ENCODE measurements at places on chromosomes 1 and 21.
A peak's percentile ranks its signal among the peaks of the same experiment; 100 is the strongest.

GRCh38 chr1:234176000-234176399, 197.3 kb upstream of the COA6 start:
- H3K27me3 ChIP-seq = no peaks in the 10 kb centered on the region
- no peaks in the 10 kb centered on the region for H3K4me1 ChIP-seq
- no peak for DNase-seq
- H3K27ac ChIP-seq = no peak overlapping the region
- no peak overlapping the region for H3K4me3 ChIP-seq
- H3K36me3 ChIP-seq = no peaks in the 10 kb centered on the region

GRCh38 chr1:109335091-109335490, 28.3 kb upstream of the MYBPHL start:
- H3K27ac ChIP-seq = no peak overlapping the region
- no peak overlapping the region for H3K4me3 ChIP-seq
- no peak for DNase-seq
- no peaks in the 10 kb centered on the region for H3K4me1 ChIP-seq
- peaks cover 11% of the 10 kb centered on the region for H3K36me3 ChIP-seq
- no peaks in the 10 kb centered on the region for H3K27me3 ChIP-seq

DNA sequence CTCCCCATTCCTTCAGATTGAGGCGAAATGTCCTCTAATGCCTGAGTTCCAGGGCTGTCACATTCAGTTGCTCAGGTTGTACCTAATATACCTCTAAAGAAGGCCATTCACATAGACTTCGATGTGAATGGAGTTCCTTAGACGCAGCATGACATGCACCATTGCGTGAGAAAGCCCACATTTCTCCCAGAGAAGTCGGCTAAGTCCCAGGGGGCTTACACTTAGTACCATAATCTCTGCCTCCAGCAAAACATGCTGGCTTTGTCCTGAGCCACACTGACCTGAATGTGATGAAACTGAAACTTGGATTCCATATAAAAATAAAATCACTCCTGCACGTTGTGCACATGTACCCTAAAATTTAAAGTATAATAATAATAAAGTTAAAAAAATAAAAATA, 23.2 kb upstream of the SLC2A1 start:
- DNase-seq = no peak
- peaks cover 8% of the 10 kb centered on the region for H3K36me3 ChIP-seq
- no peak overlapping the region for H3K27ac ChIP-seq
- H3K27me3 ChIP-seq = no peaks in the 10 kb centered on the region
- no peaks in the 10 kb centered on the region for H3K4me1 ChIP-seq
- no peak overlapping the region for H3K4me3 ChIP-seq

DNA sequence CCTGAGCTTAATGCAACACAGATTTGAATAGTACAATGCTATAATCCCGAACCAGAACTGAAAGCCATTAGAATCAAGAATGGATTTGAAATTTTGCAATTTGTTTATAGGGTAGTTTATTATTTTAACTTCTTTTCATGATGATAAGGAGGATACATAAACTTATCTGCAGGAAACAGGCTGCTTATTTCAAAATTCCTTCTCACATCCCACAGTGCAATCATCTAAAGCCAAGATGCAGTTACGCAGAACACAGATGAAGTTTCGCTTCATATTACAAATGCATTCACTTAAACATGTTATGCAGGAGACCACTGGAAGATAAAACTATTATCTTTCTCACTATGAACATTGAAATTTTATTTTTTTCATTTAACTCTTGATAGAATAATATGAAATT, 1019.6 kb downstream of the PLA2G4A start:
- no peaks in the 10 kb centered on the region for H3K36me3 ChIP-seq
- H3K27ac ChIP-seq = no peak overlapping the region
- H3K27me3 ChIP-seq = no peaks in the 10 kb centered on the region
- H3K4me1 ChIP-seq = peaks cover 6% of the 10 kb centered on the region
- H3K4me3 ChIP-seq = no peak overlapping the region

- H3K4me3 ChIP-seq = no peak overlapping the region
- no peaks in the 10 kb centered on the region for H3K27me3 ChIP-seq
- H3K36me3 ChIP-seq = no peaks in the 10 kb centered on the region
- no peaks in the 10 kb centered on the region for H3K4me1 ChIP-seq
Measured at GRCh38 chr1:220451532-220451931, 76.4 kb upstream of the MARK1 start.

DNA sequence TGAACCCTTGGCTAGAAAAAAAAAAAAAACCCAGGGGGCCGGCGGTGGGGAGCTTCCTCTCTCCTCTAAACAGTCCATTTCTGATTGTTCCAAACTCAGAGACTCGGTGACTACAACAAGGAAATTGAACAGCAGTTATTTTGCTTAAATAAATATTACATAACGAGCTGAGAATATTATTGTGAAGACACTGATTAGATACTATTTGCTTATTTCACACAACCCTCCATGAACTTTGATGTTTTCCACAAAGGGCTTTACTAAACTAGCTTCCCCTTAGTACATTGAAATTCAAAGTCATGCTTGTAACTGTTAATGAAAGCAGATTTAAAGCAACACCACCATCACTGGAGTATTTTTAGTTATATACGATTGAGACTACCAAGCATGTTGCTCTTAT, at the start of gene CFHR5:
CFHR5 (plus strand) TSS at position 279 of the 400 bp plus-strand sequence; CDS start at position 388, 109 bp downstream.
- peaks cover 2% of the 10 kb centered on the region for H3K27me3 ChIP-seq
- no peak within 1 kb of the TSS for H3K4me3 ChIP-seq
- H3K36me3 ChIP-seq = no peaks in the 10 kb centered on the region
- no peaks in the 10 kb centered on the region for H3K4me1 ChIP-seq
- no peak within 1 kb of the TSS for H3K27ac ChIP-seq
- no peak for DNase-seq

DNA sequence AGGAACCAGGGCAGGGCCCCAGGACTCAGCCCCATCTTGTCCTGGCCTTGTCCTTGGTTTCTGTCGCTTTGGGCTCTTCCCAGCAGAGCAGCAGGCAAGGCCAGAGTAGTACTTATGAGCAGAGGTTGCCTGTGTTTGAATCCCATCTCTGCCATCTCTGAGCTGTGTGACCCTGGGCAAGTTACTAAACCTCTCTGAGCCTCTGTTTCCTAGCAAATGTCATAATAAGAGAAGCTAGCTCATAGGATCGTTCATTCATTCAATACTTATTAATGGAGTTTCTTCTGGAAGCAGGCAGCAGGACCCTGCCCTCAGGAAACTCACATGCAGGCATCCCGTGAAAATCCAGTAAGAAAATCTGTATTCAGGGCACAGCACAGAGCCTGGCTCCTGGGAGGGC, 84.3 kb downstream of the FBXO2 start:
- DNase-seq = no peak
- H3K27me3 ChIP-seq = no peaks in the 10 kb centered on the region
- H3K4me3 ChIP-seq = no peak overlapping the region
- peak overlapping the region; percentile 86 for H3K27ac ChIP-seq

DNA sequence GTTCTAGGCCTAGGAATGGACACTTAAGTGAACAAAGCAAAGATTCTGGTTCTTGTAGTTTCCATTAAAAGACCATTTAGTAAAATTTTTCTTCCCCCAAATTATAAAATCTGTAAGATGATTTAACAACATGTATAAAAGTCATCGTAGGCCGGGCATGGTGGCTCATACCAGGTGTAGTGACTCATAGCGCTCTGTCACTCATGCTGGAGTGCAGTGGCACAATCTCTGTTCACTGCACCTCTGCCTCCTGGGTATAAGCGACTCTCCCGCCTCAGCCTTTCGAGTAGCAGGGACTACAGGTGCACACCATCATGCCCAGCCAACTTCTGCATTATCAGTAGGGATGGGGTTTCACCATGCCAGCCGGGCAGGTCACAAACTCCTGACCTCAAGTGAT, 9.1 kb downstream of the ASPM start:
- H3K27ac ChIP-seq = no peak overlapping the region
- H3K27me3 ChIP-seq = no peaks in the 10 kb centered on the region
- H3K4me3 ChIP-seq = no peak overlapping the region
- no peak for DNase-seq
